Activated CD4-positive, CD25-positive, alpha-beta regulatory T cell treated with anti-CD3 and anti-CD28 coated beads, Interleukin-2, amount 50 U/mL, for 24 hours (primary cell): ENCODE measurements at places on chromosomes 16 and 17.

DNA sequence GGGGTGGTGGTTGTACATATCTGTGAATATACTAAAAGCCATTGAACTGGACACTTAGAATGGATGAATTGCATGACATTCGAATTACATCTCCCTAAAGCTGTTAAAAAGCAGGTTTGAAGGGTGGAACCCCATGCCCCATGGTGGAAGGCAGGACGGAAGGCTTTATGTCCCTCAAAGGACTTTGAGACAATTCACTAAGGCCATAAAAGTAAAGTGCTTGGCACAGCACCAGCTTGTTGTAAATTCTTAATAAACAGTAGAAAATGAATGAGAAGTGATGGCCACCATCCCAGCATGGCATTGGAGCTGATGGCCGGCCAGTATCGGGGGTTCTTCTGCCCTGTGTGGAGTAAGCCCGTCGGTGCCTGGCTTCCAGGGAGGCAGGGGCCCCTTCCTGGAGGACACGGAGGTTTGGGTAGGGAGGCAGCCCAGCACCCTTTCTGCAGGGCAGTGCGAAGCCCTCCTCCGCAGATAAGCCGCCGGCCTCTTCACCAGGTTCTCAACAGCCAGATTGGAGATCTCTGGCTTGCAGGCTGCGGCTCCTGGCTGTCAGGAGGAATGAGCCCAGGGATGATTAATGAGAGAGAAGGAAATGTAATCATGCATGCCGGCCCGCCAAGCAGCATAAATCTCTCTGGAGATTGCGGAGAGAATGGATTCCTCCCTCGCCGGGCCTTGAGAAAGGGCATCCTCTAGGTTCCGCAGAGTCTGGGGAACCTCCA lies 346.9 kb downstream of the FOXL1 start:
- ATAC-seq, result no peak

DNA sequence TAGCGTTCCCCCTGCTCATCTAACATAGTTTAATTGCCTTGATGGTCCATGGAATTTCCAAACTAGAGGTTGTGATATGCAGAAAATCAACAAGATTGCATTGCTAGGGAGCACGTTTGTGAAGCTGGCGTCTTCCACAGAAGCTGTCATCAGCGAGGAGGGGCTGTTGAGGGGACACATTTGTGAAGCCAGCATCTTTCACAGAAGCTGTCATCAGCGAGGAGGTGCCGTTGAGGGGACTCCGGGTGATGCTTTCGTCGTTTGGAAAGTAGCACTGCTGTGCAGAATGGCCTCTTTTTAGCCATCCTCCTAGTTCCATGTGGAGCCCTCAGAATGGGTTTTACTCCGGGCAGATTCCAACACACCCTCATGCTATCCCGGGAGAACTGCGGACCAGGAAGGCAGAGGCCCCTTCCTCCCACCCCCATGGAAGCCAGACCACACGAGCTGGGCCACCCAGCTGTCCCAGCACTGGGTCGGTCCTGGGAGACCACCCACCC lies 119.6 kb upstream of the CHMP6 start:
- ATAC-seq, result no peak

DNA sequence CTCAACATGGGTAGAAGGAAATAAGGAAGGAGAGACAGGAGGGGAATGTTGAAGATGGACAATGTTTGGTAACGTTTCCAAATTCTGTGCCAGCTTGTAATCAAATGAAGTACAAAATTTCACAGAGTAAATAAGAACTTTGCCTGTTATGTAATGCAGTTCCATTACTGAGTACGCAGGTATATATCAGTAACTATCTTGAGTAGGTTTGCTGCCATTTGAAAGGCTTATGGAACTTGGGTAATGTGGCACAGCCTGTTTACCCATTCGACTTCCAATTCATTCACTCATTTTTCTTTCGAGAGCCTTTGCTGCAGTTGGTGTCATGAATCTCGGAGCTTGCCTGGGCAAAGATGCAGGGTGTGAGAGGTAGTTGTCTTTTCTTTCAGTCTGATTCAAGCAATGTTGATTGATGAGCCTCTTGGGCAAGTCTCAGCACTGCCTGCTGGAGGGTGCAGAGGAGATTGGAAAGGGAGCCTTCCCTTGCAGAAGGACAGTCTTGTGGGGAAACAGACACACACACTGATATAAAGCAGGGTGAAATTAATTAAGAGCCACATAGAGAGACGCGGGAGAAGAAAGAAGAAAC lies 53.4 kb downstream of the ZNF18 start:
- ATAC-seq, result no peak

DNA sequence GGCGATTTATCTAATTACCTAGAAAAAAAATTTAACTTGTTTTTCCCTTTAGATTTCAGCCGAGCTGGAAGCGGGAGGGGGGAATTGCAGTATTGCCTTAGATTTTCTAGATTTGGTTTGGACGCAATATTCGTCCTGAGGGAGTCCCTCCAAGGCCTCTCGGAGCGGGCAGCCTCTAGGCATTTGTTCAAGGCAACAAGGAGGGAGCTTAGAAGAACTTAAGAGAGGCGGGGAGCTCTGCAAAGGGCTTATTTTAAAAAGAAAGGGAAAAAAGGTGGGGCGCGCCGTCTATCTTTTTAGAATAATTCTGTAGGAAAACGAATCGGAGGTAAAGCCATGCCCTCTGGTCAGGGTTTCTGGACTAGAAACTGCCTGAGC lies 407 bp upstream of the TMEM94 start:
- no peak for ATAC-seq

GRCh38 chr16:60566901-60567300 lies 1469.3 kb downstream of the CDH8 start:
- ATAC-seq, result no peak

GRCh38 chr17:47728214-47728877 lies 4.7 kb upstream of the TBX21 start:
- no peak for ATAC-seq

DNA sequence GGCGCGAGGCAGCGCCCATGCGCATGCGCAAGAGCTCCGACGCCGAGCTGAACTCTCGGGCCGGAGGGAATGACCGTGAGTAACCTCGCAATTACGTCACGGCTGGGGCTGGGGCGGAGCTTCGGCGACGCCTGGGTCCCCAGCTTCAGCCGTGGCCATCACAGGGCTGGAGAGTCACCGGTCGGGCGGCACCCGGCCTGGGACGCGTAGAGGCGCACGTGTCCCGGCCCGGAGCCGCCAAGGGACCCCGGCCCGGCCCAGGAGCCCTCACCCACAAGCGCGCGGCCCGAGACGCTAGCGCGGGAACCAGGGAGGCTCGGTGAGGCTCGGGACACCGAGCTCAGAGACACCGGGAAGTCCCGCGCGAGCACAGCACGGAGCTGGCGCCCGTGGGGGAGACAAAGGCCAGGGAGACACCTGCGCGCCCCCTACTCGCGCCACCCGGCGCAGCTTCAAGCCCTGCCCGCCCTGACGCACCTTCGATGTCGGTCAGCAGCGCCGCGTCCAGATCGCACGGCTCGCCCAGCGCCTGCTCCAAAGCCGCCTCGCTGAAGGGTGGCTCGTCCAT lies 452 bp downstream of the SREBF1 start:
- ATAC-seq, result peak; percentile 78

- ATAC-seq, result no peak
These were observed 3.9 kb downstream of the VPS35L start for GRCh38 chr16:19559242-19559910.

- ATAC-seq, result no peak
These were observed 530 bp downstream of the PCGF2 start for GRCh38 chr17:38747463-38748148.

DNA sequence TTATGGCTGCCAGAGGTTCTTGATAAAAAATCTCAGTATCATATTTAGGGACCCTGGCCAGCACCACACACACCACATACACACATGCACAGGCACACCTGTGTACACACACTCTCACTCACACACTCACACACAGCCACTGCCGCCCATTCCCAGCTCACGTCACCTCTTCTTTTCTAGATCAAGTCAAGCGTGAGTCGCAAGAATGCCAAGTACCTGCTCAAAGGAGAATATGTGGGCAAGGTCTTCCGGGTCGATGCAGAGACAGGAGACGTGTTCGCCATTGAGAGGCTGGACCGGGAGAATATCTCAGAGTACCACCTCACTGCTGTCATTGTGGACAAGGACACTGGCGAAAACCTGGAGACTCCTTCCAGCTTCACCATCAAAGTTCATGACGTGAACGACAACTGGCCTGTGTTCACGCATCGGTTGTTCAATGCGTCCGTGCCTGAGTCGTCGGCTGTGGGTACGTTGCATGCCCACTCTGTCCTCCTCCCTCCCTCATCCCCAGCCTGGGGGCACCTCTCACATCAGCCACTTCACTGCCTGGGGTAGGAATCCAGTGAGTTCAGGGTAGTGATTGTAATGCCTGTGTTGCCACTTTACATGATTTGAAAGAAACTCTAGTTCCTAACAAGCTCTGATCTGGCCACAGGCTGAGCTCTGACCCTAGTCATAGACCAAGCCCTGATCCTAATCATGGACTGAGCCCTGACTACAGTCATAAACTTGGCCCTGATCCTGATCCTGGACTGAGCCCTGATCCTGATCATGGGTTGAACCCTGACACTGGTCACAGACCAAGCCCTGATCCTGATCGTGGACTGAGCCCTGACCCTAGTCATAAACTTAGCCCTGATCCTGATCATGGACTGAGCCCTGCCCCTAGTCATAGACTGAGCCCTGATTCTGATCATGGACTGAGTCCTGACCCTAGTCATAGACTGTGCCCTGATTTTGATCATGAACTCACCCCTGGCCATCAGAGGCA lies 20.4 kb downstream of the CDH5 start:
- no peak for ATAC-seq

- no peak for ATAC-seq
These were observed 14.9 kb downstream of the AXIN2 start for GRCh38 chr17:65546579-65546978.

DNA sequence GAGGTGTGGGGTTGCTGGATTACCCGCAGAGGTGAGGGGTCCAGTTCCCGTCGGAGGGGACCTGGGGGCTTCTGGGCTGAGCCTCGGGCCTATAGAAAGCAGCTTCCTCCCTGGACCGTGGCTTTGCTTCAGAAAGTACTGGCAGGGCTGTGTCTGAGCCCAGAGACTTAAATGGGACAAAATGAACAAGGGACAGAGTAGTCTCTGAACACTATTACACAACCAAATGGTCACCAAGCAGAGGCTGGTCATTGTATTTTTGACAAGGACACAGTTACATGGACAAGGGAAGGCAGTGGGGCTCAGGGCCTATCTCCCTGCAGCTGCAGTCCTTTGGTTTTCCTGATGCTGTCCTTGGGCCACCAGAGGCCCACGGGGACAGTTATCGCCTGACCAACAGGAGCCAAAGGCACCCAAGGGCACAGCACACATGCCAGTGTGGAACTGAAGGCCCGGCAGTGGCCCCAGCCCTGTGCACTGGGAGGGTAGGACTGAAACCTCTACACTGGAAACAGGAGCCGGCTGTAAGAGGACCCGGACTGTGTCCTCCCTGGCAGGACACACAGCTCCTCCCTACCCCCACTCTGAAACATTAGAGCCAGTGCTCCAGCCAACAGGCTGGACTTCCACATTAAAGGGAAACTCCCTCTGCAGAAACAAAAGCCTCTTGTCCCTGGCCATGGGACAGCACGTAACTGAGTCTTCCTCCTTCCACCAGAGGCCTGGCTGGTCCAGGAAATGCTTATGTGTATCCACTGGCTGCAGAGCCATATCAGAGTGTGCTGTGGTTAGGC lies 26.0 kb upstream of the ERN1 start:
- no peak for ATAC-seq

DNA sequence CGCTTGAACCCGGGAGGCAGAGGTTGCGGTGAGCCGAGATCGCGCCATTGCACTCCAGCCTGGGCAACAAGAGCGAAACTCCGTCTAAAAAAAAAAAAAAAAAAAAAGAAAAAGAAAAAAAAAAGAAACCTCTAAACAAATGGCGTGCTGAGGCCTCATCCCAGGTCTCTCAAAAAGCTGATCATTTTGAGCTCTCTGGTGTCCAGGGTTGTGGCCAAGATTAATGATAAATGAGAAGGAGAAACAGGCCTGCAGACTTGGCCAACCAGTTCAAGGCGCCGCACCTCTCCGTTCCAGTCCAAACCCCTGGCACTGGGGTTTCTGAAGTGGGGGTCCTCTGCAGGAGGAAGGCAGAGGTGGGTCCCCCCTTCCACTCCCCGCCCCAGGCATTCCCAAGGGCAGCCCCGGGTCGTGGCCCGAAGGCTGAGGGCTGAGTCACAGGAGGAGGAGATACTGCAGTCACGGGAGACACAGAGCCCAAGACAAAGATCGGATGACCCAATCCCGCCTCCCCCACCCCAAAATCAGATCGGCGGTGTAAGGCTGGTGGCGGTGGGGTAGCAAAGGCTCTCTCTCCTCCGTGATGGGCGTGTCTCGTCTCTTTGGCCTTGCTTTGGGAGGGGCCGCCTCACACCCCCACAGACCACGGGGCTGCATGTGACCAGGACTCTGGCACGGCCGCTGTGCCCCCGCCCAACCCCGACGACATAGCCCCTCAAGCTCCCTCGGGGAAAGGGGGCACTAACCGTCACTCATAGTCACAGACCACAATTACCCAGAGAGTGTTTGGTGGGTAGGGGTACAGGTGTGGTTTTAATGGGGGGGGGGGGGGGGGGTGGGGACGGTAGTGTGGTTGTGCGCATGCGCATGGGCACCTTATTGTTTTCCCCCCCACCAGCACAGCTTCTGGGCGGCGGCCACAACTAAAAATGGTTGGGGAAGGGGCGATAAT lies 1.1 kb downstream of the VAT1 start:
- ATAC-seq, result no peak

- ATAC-seq, result no peak
These were observed 24.1 kb upstream of the ADORA2B start for GRCh38 chr17:15920758-15921239.

DNA sequence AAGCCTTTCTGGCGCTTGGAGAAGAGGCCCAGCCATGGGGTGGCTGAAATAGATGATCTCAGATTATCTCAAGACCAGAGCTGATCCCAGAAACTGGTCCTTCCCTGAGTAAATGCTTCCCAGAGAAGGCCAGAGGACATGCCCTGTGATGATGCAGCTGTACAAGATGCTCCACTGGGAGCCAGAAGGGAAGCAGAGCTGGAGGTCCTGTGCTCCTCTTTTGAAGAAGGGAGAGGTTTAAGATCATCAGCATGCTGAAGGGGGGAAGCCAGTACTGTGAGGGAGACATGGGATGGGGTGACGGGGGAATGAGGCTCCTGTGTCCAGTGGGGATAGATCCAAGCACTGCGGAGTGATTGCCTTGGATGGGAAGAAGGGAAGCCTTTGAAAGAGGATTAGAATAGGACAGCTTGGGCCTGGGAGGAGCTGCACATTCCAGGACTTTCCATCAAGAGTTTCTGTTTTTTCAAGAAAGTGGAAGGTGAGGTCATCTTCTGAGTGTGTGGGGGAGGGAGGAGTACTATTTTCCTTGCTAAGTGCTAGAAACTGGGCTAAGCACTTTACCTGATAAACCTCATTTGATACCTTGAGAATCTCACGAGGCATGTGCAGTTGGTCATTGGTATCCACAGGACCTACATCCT lies 16.4 kb upstream of the ALOX15B start:
- ATAC-seq, result no peak

GRCh38 chr17:20092261-20092867 lies 83.2 kb downstream of the SPECC1 start:
- ATAC-seq, result no peak

DNA sequence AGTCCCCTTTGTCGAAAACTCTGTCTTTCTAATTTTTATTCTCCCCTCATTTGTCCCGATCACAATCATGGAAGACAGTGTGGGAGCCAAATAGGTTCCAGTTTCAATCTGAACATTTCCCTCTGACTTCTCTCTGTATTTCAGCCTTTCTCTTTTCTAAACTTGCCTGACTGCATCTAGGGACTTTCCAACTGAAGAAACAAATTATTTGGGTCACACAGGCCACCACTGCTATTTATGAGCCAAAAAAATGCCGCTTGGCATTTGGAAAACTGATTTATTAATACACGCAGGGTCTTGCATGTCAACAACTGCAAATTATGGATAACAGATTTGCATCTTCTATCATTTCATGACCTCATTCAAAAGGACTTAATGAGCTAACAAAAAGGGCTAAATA lies 55.2 kb upstream of the ELAC2 start:
- ATAC-seq, result no peak

GRCh38 chr17:79748295-79749099 lies 17.8 kb downstream of the ENPP7 start:
- ATAC-seq, result no peak
